ENCODE measurements at places on chromosomes 13 and 19.

DNA sequence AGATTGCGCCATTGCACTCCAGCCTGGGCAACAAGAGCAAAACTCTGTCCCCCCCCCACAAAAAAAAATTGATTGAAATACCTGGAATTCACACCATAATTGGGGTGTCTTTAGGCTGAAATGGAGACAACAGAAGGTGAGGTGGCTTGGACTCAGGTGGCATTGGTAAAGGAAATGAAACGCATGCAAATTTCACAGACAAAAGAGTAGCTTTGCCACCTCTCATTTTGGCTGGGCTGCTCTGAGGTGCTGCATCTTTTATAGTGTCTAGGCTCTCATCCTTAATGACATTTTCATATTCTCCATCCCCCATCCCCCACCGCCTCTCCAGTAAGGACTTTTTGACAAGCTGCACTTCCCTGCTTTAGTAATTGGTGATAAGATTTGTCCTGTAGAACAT is 6.9 kb downstream of the UBE2L5 start:
- no peak for DNase-seq

GRCh38 chr19:53172889-53173288 is 14.0 kb upstream of the ZNF347 start:
- DNase-seq = no peak

GRCh38 chr19:28859811-28860210 is 353.1 kb downstream of the UQCRFS1 start:
- DNase-seq = no peak

GRCh38 chr13:113839536-113840204 is 24.2 kb downstream of the GAS6 start:
- no peak for DNase-seq

DNA sequence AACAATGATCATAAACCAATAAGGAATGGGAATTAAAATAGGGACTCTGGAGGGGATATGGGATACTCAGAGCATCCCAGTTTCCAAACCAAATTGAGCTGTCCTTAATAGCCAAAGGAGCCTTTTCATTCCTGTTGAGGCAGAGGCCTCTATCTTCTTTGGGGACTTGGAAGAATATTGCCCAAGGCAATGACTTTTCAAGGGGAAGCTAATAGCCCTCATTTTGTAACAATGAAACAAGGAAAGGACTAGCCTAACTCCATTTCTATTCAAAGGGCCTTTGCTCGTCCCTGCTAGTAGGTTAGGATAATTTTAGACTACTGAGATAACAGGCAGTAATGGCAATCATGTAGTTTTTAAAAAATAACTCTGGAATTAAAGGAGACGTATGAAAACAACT is 789.8 kb upstream of the SLITRK5 start:
- no peak for DNase-seq

DNA sequence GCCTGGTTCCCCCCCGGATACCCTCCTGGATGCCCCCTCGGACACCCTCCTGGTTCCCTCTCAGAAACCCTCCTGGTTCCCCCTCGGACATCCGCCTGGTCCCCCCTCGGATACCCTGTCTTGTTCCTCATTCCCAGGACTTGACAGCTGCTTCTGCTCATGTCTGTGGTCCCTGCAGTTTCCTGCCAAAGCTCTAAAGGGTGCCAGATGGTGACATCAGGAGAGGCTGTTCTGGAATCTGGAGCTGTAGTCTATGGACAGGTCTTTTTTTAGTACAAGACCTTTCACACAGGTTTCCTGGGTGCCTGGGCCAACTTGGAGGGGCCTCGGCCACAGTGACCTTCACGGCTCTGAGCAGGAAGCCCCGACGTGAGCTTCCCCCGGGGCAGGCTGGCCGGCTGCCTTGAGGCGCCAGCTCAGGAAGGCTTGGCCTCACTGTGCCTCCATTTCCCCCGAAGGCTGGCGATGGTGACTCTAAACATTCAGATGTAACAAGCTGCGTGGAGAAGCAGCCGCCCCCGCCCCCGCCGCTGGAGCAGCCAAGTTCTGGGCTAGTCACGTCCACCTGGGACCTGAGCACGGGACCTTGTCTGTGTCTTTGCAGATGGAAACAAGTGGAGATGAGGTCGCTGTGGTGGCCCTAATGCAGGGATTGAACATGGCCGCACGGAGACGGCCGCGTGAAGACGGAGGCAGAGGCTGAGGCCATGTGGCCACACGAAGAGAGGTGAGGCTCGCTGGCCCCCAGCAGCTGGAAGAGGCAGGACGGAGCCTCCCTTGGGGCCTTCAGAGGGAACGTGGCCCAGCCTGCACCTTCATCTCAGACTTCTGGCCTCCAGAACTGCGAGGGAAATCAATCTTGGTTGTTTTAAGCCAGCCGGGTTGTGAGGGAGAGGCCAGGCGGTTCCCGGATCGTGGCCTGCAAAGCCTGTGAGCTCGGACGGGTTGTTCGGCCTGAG is 12.7 kb downstream of the SGTA start:
- DNase-seq = no peak

- DNase-seq = peak; percentile 77
Observed at GRCh38 chr19:543910-544608, at the start of gene GZMM. Gene GZMM, plus strand, starts transcription at chr19:544053. Its CDS starts 19 bp downstream, at chr19:544072.

GRCh38 chr13:23684647-23685046 is 114.4 kb downstream of the TNFRSF19 start:
- DNase-seq = no peak

DNA sequence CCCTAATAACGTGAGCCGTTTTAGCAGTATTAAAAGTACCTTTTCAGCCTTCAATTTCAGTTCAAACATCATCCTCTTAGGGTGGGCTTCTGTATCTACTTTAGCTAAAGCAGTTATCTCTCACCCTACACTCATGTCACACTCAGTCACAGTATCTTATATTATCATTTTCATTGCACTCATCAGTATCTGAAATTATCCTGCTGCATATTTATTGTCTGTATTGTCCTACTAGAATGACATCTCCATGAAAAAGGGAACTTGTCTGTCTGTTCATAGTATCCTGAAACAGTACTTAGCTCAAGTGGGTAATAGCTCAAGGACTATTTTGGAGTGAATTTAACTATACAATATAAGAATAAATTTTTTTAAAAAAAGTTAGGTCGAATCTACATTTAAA is 19.9 kb upstream of the RFC3 start:
- DNase-seq = no peak

DNA sequence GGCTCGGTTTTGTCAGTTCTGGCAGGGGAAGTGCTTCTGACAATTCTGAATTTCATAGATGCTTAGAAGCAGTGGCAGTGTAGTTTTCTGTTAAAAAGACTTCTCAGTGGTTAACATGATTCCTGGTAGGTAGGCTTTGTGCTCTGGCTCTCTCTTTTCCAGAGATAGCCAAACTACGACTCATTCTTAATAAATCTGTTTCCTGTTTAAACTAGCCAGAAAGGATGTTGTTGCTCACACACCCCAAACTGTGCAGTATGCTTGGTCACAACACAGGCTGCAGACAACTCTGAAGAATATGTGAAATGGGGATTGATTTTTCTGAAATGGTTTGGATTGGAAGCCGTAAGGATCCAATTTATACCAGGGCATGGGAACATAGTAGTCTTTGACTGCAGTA is 711.5 kb downstream of the PCDH17 start:
- DNase-seq = no peak

GRCh38 chr19:45473367-45473681 is 5.5 kb downstream of the FOSB start:
- no peak for DNase-seq

DNA sequence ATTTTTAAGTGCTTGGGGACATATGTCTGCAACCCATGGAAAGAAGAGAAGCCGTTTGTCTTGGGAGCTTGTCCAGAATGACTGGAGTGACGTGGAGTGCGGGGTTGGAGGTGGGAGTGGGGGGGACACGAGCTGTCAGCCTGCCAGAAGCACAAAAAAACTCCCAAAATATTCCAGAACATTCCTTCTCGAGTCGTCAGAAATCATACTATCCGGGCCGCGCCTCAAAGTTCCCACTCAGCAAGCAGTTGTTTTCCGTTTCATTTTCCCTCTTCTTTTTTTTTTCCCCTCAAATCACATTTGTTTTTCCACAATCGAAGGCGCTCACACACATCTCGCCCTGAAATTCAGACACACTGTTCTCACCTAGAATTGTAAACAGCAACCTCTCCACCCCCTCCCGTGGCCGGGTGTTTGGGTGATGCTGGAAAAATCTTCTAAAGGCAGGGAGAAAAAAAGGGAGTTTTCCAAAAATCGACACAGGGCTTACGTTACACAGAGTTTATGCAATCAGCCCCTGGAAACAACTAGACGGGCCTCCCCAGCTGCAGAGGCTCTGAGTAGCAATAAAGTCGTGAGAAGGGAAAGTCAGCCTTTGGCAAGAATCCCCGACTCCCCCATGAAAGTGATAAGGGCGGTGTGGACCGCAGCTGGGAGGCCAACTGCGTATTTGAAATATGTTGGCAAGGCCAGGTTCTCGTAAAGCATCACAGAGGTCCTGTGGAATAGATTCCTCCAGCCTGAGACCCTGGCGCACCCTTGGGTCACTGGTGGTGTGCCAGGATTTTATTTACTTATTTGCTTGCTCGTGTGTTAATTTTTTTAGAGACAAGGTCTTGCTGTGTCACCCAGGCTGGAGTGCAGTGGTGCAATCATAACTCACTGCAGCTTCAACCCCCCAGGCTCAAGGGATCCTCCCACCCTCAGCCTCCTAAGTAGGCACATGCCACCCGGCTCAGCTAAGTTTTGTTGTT is 31.2 kb upstream of the KLF2 start:
- DNase-seq = no peak

DNA sequence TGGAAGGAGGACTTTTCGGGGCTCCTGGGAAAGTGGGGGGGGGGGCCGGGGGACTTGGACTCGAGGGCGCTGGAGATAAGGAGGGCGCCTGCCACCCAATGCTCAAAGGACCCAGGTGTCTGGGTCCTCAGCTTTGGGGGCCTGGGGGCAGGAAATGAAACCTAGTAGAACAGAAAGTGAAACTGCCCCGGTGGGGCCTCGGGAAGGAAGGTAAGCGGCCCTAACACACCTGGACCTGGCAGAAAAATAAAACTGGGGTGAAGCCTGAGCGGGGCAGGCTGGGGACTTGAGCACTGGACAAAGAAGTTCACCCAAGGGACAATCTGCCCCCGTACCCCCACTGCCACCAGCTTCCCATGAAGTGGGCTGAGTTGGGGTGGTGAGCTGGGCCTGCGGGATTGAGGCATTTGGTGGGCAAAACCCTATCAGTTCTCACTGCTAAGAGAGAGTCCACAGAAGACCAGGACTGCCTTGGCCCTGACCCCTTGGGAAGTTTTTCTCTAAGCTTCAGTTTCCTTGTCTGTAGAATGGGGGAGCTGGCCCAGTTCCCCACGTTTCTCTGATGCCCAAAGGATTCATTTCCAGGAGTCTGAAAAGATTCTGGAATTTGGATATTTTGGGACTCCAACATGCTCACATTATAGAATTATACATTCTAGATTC is 2.3 kb downstream of the PRKD2 start:
- peak; percentile 50 for DNase-seq
